ENCODE measurements at places on chromosomes 1 and 21. TPM values are rescaled to one million over a fixed set of nuclear protein-coding genes. Genes with fewer than 3 reads are reported as not detected.

The CRNN gene
- total RNA-seq = not detected

The PAQR7 gene
- 15.3 TPM for total RNA-seq

The TDRD10 gene
- not detected for total RNA-seq

The KLHDC9 gene
- total RNA-seq = 0.98 TPM

The PRMT2 gene
- 180 TPM for total RNA-seq

The ADAMTS5 gene
- 2.1 TPM for total RNA-seq

The BRINP3 gene
- not detected for total RNA-seq

The TRNP1 gene
- total RNA-seq = 15.4 TPM

The PTGER3 gene
- 2.8 TPM for total RNA-seq

The DMRTA2 gene
- total RNA-seq = 0.46 TPM

The PROX1 gene
- total RNA-seq = 0.07 TPM

The LIPI gene
- total RNA-seq = not detected

The OR2G6 gene
- not detected for total RNA-seq

The GJA5 gene
- 2.9 TPM for total RNA-seq

The SARS1 gene
- total RNA-seq = 222 TPM

The RGS2 gene
- 88.0 TPM for total RNA-seq

The TNFAIP8L2 gene
- total RNA-seq = not detected

The HAPLN2 gene
- not detected for total RNA-seq

The SPRR2E gene
- total RNA-seq = not detected

The PAQR6 gene
- 0.56 TPM for total RNA-seq

The CA6 gene
- not detected for total RNA-seq

The FAM72A gene
- 2.3 TPM for total RNA-seq

The BACE2 gene
- total RNA-seq = 120 TPM

The HES4 gene
- 2.6 TPM for total RNA-seq
